ENCODE measurements at places on chromosomes 5 and 9.
A peak's percentile ranks its signal among the peaks of the same experiment; 100 is the strongest.

- DNase-seq, result no peak
These were observed 3.0 kb upstream of the TMEM210 start for GRCh38 chr9:137174722-137175293.

GRCh38 chr5:162372256-162372655 lies 304.7 kb downstream of the GABRG2 start:
- no peak for DNase-seq

DNA sequence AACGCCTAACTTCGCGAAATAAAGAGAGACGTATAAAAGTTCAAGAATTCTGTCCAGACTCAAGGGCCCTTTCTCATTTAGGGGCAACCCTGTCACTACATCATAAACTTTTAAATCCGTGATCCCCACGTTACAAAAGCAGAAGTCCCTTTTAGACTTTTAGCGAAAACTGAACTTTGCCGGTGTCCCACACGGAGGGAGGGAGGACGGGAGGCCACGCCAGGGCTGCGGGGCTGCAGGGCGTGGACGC lies 515 bp upstream of the F2R start:
- DNase-seq, result no peak

DNA sequence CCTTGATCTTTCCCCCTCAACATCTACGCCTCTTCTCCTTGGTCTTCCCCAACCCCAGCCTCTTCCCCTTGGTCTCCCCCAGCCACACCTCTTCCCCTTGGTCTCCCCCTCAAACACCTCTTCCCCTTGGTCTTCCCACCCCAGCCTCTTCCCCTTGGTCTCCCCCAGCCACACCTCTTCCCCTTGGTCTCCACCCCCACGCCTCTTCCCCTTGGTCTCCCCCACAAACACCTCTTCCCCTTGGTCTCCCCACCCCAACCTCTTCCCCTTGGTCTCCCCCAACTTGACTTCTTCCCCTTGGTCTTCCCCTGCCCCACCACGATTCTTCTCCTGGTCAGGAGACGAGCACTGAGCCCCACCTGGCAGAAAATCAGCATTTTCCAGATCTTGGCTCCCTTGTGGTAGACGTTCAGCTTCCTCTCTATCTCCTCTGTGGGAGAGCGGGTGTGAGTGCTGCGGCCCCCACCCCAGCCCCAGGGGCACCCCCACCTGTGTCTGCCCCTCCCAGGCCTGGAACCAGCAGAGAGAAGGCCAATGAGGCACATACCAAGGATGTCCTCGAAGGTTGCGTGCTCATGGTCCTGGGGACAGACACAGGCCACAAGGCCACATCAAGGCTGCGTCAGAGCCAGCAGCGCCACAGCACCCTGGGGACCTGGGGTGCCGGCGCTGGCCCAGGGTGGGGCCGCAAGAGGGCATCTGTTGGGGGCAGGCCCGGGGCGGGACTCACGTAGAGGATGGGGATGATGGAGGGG lies 7.0 kb downstream of the NSMF start:
- no peak for DNase-seq

DNA sequence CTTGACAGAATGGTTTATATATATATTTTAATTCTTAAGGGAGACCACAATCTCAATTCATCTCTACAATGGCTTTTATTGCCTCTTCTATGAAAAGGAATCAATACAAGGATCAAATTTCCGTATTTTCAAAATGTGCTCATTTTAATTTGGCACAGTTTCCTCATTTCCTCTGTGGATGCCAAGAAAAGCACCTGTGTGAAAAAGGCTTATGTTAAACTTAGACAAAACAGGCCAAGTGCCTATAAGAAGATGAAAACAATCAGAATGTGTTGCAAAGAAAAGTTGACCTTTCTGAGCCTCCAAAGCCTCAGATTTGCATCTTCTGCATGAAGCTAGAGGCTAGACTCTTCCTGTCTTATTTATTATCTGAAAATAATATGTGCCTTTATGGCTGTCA lies 173.7 kb upstream of the SLC12A2 start:
- no peak for DNase-seq

- DNase-seq, result peak; percentile 65
These were observed 409.5 kb downstream of the ARHGEF28 start for GRCh38 chr5:74035521-74035937.

GRCh38 chr5:81326554-81326953 lies 25.2 kb downstream of the ZCCHC9 start:
- DNase-seq, result no peak

GRCh38 chr9:100074093-100074492 lies 24.7 kb downstream of the ERP44 start:
- peak; percentile 21 for DNase-seq

DNA sequence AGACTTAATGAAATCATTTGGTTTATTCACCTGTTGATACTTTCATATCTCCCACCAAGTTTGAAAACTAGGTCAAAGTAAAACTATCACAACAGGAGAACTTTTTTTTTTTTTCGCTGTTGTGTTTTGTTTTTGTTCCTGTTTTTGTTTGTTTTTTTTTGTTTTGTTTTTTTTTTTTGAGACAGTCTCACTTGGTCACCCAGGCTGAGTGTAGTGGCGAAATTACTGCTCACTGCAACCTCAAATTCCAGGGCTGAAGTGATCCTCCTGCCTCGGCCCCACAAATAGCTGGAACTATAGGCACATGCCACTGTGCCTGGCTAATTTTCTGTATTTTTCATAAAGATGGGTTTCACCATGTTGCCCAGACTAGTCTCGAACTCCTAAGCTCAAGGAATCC lies 49.3 kb downstream of the MLLT3 start:
- DNase-seq, result no peak

- DNase-seq, result no peak
These were observed 643.7 kb downstream of the GABRG2 start for GRCh38 chr5:162711244-162711643.

GRCh38 chr5:60417500-60418181 lies 282.3 kb downstream of the DEPDC1B start:
- DNase-seq, result no peak

DNA sequence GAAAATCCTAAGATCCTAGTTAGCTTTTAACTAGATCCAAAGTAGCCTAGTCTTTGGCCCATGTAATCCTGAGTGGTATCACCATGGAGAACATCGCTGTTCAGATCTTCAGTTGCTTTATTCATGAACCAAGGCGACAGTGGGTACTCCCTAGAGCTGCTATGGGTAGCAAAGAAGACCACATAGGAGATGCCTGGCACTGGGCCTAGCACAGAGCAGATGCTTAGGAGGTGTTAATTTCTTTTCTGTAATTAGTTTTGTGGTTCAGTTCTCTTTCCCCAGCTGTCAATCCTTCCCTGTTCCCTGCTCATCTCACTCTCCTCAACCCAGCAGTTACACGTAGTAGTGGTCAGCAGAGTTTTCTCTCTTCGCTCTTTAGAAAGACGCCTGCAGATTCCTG lies 9.3 kb downstream of the CAST start:
- DNase-seq, result no peak

GRCh38 chr5:180370861-180371641 lies 17.9 kb upstream of the GFPT2 start:
- DNase-seq, result no peak

DNA sequence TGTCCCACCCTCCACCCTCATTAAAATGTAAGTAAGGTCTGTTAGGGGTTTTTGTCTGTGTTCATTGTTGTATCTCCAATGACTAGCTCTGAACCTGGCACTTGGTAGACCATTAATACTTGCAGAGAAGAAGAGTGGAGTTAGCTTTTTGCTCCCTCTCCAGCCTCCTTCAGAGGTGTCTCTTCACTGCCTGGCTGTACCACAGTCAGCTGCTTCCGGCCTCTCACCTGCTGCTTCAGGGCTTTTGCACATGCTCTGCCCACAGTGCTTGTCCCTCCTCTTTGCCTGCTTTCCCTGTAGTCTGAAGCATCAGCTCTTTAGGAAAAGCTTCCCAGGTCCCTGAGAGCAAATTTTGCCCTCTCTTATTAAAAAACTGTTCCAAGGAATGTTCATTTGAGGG lies 83.6 kb downstream of the SNX24 start:
- DNase-seq, result no peak

DNA sequence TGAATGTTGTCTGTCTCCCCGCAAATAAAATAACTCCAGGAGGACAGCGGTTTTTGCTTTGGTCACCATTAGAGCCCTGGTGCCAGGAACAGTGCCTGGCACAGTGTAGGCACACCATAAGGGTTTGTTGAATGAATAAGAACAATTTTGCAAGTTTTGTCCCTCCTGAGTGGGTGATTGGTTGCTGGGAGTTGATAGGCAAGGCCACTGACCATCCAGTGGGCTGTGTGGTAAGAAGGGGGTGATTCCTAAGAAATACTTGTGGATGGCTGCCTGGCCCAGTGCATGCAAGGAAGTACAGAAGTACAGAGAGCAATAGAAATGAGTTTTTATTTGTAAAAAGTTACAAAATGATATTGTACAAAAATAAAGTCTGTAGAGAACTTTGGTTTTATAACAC lies 27.5 kb downstream of the GDNF start:
- peak; percentile 42 for DNase-seq

DNA sequence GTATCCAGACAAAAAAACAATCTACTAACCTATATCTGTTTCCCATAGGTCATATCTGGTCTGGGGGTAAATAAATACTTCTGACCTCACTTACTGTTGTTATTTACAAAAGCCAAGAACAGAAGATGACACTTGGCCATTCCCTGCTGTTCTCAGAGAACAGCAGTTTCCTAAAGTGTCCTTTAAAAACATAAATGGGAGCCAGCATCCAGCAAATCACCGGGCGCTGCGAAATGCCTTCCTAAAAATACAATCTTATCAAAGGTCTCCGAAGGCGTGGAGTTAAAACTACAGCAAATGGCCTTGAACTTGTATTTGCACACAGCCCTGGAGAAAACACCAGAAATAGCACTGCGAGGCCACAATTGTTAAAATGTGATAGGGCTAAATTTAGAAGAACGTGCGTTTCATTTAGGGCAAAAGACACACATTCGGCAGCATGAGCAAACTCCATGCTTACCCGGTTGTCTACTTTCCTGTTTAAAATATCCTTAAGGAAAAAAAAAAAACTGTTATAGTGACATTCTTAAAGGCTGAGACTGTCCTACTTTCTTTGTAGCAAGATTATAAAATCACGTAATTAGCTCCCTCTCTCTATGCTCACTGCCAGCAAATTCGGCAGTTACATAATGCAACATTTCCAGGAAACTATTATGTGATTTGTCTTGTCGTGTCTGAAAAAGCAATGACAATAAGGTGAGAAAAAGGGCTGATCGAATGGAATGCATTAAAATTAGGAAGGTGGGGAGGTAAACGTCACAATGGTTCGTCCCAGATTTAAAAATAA lies 1.5 kb downstream of the NFIL3 start:
- peak; percentile 67 for DNase-seq

DNA sequence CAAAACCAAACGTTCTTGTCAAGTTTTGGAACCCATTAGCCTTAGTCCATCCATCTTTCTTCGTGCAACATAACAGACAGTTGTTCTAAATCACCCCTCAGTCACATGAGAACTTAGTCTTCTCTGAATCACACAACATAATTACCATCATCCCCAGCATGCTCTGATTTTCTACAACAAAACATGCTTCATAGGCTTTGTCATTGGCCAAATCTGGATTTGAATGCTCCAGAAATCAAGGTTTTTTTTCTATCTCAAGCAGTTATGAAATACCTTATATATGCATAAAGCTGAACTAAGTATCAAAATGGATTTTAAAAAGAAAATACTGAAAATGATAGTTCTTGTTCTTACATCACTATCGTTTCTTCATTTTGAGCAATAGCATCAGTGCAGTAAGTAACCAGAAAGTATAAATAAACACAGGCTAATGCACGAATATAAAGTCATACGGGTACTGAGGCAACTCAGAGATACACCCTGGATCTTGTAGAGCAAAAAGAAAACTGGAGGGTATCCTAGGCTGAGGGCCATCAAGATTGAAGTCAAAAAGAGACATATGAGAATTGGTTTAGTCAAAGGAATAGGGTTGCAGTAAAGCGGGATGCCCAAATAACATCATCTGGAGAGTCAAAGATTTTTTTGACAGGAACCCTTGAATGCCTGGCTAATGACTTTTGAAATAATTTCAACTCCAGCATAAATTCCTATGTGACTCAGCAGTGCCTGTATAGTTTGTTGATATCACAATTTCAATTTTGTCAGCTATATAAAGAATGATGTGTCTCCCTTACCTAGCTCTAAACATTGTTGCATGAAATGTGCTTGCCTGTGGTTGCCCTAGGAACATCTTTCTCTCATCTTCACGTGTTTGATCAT lies 164.7 kb downstream of the ADAMTSL1 start:
- peak; percentile 65 for DNase-seq

GRCh38 chr9:115106001-115106400 lies 12.0 kb downstream of the TNC start:
- DNase-seq, result no peak

DNA sequence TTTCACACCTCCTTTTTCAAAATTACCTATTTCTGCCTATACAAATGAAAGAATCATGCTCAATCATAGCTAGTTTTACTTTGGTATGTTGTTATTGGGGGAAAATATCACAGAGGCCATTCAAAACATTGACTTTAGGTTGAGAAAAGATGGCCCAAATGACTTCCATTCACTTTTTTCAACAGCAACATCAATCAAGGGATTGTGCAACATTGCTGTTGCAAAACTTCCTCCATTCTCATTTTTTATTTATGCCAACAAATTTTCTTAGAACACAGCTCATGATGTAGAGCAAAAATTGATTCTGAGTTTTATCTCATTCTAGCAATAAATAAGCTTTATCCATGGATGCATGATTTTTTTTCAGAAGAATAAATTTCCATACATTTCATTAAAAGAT lies 93.6 kb upstream of the RORB start:
- no peak for DNase-seq

DNA sequence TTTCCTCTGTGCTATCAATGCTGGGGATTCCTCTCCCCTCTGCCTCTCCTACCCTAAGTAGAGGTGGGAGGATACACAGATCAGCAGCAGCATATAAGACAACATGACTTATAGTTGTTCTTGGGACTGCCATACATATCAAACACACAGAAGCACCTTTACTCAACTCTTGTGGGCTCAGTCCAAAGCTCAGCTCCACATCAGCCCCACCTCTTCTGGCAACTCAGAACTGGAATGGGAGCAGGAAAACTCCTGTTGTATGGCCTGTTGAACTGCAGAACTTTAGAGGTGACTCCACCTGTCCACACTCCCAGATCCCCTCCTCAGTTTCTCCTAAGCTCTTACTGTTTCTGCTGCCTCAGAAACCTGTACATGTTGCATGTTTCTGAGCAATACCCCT lies 127.8 kb downstream of the SV2C start:
- no peak for DNase-seq

DNA sequence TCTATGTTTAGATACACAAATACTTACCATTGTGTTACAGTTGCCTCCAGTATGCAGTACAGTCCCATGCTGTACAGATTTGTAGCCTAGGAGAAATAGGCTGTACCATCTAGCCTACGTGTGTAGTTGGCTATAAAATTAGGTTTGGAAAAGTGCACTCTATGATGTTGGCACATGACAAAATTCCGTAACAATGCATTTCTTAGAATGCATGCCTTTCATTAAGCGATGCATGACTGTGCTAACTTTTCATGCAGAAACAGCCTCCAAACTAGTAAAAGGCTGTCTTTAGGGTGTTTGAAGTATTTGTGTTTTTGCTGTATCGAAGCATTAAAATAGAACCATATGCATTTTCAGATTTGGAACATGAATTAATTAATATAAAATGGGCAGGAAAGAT lies 157.9 kb downstream of the RMI1 start:
- DNase-seq, result no peak

GRCh38 chr5:25090275-25090674 lies 445.5 kb upstream of the CDH10 start:
- DNase-seq, result no peak

Data from fibroblast of skin of right biceps (primary cell).